SW480 (cell line): ENCODE measurements at places on chromosomes 3 and 15.

- DNase-seq, result no peak
Measured at GRCh38 chr15:75745305-75745704, 32.7 kb upstream of the CSPG4 start.

DNA sequence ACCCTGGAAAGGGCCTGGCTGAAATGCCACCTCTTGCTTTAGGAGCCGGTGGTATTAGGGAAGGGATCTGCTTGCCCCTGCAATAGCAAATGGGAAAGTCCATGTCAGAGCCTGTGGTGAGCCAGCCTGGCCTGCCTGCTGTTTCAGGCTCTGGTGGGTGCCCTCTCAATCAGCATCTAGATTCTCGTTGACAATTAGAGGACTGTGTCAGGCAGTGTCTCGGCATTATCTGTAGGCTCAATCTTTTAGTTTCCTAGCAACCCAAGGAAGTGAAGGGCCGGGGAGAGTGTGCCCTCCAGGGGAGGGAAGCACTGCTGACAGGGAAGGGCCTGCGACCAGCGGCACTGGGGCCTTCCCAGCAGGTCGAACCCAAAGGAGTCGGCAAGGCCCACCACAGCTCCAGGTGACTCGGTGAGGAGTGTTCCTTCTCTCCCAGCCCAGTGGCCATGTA, 42.1 kb downstream of the TLE3 start:
- no peak for DNase-seq

DNA sequence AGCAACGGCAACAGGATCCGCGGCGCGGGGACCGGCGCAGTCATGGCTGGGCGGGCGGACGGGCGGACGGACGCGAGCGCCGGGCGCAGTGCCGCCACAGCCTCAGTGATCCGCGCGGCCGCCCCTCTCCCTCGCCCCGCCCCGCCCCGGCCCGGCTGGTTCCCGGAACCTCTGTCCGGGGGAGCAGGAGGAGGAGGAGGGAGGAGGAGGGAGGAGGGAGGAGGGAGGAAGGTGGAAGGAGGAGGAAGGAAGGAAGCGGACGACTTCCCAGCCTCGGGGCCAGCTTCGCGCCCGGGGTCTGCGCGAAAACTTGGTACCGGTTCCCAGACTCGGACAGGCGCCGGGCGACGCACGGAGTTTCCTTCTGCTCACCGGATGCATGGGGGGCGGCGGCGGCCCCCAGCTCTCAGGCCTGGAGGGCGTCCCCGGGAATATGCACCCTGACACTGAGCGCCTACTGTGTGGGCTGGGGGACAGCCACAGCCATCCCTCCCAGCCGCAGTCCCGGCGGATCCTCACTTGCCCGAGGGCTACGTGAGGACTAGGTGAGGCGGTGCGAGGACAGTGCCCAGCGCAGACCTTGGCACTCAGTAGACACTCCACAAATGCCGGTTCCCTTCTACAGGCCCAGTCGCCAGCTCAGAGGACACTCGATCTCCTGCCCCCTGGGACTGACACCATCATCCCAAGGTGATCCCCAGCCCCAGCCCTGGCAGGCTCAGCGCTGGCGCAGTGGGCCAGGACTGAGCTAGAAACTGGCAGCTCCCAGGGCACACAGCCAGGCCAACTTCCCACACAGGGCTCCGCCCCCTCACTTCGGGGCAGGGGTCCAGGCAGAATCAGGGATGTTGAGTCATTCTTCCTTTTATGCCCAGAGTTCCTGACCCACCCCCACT, at the start of gene SHISA5:
Gene SHISA5 (minus strand): TSS at position 124 of the 896 bp plus-strand sequence. CDS start 80 bp downstream, at position 44.
- no peak for DNase-seq

- DNase-seq, result no peak
Measured at GRCh38 chr3:172651936-172652625, 58.8 kb downstream of the NCEH1 start.

DNA sequence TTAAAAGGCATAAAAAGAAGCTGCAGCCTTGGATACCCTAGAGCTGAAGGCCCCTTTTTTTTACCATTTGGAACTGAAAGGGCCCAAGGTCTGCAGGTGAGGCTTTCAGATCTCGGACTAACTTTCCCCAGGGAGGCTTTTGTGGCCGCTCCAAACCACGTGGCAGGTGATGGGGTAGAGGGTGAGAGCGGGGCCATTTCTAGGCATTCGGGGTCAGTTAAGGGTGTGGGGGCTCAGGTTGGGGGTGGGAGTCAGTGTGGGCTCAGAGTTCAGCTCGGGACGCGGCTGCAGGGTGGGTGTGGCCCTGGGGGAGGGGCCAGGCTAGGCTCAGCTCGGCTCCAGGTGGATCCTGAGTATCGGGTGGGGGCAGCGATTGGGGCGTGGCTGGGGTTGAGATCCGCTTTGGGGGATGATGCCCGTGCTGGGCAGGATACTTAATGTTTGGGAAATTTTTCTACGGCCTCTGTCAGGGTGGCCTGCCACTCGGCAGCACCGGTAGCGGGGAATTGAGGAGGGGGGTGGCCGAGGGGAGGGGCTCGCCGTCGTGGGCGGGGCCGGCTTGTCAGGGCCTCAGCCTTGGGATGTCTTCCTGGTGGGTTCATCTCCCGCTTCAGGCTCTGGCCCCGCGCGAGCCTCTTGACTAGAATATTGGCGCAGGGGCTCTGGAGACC, 2.5 kb downstream of the KLF13 start:
- peak; percentile 9 for DNase-seq

DNA sequence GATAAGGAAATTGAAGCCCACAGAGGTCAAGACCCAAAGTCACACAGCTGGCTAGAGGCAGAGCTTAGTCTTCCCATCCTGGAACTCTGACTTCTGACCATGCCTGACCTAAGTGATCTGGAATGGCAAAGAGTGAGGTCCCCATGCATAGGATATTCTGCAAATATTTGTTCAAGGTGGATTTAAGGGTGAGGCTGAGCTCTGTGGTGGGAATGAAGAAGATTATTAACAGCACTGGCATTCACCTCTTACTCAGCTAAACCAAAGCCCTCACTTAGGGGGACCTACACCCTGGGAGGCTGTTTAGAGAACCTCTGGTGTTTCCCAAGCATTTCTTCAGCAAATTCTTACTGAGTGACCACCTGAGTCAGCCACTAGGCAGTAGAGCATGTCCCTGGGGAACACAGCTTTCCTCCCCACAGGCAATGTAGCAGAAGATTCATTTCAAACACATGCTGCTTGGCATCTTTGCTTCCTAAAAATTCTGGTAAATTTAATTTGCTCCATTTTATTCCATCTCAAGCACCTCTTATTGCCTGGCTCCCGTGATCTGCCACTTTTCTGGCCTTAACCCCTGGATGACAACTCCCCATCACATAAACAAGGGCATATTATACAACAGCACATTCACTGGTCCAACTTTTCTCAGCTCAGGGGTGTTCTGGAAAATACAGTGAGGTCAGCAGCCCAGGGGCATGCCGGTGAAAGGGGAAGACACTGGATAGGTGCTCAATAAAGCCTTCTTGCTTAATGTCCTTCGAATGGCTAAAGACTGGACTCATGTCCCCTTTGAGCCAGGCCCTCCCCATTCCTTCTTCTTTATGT, 176.0 kb downstream of the ABHD5 start:
- DNase-seq, result peak; percentile 10

DNA sequence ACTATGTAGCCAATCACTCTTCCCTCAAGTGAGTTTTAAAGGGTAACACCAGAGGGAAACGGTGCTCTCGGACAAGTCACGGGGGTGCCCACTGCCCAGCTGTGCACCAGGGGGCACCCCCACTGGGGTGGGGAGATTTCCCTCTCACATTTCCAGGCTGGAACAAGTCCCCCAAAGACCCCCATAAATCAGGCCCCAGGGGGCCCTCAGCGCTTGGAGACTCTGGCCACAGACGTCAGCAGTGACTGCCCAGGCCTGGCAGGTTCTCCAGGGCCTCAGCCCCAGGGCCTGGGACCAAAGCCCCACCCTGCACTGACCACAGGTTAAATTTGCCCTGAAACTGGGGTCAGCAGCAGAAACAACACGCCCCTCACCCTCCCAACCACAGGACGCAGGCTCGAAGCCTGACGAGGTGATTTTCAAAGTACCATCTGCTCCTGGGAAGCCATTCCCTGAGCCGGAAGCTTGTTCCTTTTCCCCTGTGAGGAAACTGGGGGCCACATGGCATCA, 17.0 kb downstream of the XXYLT1 start:
- no peak for DNase-seq

DNA sequence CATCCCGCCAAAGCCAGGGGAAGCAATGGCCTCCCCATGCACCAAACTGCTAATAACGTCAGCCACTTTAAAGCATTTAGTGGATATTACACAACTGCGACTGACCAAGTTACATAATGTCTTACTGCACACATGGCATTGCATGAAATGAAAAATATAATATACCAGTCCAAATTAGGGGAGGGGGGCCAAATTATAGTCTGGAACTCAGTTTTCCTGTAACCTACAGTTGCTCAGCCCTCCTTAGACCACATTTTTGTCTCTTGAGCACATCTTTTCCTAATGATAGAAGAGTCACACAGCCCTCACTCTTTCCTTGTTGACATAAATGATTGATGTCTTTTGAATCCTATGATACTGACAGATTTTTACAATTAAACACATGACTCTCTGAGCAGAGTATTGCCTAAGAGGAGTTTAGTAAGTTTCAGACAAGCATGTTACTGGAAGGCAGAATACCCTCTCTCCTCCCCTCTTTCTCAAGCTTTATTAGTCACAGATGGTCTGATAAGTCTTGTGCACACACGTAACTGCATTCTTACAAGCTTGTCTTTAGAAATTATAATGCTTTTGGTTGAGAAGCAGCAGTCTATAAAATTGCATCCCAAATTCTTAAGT, 1.1 kb upstream of the PLD1 start:
- no peak for DNase-seq

- DNase-seq, result no peak
Measured at GRCh38 chr15:49265911-49266310, 95.9 kb downstream of the GALK2 start.

DNA sequence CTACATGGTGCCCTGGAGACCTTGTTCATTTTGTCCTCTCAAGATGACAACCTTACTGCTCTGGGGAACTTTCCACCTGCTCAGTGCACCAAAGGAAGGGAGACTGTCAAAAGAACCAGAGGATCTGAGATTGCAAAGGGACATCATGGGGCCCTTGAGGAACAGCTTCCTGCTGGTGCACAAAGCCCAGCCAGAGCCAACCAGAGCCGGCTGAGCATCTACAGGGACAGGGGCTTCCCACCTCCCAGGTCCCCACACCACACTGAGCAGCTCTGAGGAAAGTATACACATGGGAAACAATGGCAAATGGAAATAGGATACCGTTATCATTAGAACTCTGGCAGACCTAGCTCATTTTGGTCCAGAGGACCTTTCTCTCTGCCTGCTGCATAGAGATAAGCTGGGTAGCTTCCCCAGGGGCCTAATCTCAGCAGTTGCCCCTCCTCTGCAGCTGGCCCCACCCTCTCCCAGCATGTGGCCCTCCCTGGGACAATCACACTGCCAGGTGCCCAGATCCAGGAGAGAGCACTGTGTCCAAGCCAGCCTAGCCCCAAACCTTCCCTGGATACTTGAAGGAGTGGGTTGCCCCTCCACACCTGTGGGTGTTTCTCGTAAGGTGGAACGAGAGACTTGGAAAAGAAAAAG, 123.4 kb upstream of the PRR20G start:
- no peak for DNase-seq

GRCh38 chr15:35505141-35505540, 40.8 kb downstream of the DPH6 start:
- no peak for DNase-seq

GRCh38 chr15:49889536-49889935, 229.5 kb downstream of the ATP8B4 start:
- no peak for DNase-seq

DNA sequence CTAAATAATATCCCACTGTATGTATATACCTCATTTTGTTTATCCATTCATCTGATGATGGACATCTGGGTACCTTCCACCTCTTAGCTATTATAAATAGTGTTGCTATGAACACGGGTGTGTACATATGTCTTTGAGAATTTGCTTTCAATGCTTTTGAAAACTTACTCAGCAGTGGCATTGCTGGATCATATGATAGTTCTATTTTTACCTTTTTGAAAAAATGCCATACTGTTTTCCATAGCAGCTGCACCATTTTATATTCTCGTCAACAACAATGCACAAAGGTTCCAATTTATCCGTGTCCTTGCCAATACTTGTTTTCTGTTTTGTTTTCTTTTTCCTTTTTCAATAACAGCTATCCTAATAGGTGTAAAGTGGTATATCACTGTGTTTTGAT, 77.1 kb downstream of the PEAK1 start:
- DNase-seq, result no peak

DNA sequence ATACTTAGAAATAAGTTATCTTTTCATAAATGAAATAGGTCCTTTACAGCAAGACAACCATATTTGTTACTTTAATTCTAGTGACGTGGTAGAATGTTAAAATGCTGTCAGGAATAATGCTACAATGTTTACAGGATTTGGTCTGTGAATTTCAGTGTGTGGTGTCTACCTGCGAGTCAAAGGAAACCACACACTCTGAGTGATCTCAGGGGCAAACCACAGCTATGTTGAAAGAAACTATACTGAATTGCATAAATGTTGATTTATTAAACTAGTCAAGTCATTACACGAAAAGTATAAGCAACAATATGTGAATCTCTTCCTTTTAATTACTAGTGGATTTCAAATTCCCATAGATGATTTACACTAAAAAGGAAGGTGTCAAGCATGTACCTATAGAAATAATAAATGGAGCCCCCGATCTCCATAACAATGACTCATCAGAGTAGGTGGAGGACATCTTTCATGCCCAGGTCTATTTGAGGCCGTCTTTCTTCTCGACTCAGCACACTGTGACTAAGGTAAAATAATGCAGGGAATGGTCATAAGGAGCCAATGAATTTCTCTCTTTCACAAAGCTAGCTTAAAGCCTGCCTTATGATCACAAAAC, 463.0 kb downstream of the ERC2 start:
- peak; percentile 74 for DNase-seq

GRCh38 chr3:105253225-105253624, 113.5 kb upstream of the ALCAM start:
- no peak for DNase-seq

- no peak for DNase-seq
Measured at GRCh38 chr3:14801668-14802380, 16.9 kb upstream of the FGD5 start.

- DNase-seq, result no peak
Measured at GRCh38 chr3:174596447-174596982, 262.6 kb upstream of the NAALADL2 start.

GRCh38 chr3:112561484-112561733, 353 bp downstream of the ATG3 start:
- peak; percentile 55 for DNase-seq

- peak; percentile 78 for DNase-seq
Measured at GRCh38 chr3:171862993-171863521, 19.9 kb downstream of the TMEM212 start.

DNA sequence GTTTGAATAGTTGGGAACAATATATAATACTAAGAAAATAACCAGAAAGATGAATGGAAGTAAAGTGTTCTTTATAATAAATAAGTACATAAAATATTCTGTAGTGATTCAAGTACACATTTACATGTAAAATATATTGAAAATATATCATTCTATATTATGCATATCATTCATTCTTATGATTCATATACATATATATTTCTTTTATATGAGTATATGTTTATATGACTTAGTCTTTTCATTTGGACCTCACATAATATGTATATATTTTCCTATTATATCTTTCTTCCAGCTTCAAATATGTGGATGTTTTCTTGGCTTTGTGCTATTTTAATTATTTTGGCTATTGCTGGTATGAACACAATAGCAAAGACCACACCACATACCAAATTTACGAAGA, at the start of gene OTOL1:
Gene OTOL1 (plus strand): TSS at position 301 of the 400 bp plus-strand sequence. CDS start 0 bp downstream, at position 301.
- no peak for DNase-seq
